T-cell (primary cell): ENCODE measurements at places on chromosomes 5 and 9. TPM values are rescaled to one million over a fixed set of nuclear protein-coding genes. Genes with fewer than 3 reads are reported as not detected.
A peak's percentile ranks its signal among the peaks of the same experiment; 100 is the strongest.

The PALM2AKAP2 gene
- total RNA-seq, result not detected

The DNAH5 gene
- total RNA-seq, result not detected

The SPATA31E1 gene
- not detected for total RNA-seq

The LRRC19 gene
- total RNA-seq, result not detected

DNA sequence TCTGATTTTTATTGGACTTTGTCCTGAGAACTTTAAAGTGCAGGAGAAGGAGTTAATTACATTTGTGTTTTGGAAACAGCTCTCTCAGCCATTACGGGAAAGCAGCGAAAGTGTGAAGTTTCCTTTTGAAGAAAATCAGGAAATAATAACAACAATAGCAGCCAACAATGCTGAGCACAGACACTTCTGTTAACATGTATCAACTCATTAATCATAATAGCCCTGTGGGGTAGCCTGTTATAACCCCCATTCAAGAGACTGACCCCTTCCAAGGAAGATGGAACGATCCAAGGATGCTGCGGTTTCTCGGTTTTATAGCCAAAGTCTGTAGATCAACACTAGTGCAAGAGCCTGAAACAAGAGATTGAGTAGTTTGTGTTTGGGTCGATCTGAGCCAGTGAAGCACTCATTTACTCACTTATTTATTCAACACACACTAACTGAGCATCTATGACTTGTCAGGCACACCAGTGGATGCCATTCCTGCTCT, 195.5 kb downstream of the DRD1 start:
- H3K4me3 ChIP-seq, result no peak overlapping the region
- no peak overlapping the region for H3K27ac ChIP-seq
- no peak for DNase-seq
- no peaks in the 10 kb centered on the region for H3K36me3 ChIP-seq

DNA sequence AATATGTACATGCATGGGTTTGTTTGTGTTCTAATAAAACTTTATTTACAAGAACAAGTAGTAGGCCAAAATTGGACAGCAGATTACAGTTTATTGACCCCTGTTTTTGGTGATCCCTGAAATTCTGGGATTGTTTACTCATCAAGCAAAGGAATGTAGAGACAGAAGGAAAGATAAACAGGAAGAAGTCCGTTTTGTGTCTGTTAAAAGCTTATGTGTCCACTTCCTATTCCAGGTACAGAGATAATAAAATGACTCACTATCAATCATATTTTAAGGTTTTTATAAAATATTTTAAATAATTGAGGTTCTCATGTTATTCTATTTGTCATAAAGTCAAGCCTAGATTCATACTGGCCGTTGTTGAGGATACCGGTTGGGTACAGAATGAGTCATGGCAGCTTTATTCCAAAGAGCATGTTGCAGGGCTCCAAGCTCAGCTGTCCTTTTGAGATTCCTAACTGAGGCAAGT, 214.9 kb upstream of the DAB2 start:
- H3K27me3 ChIP-seq, result no peaks in the 10 kb centered on the region
- no peak for DNase-seq
- H3K36me3 ChIP-seq, result no peaks in the 10 kb centered on the region
- H3K4me1 ChIP-seq, result no peaks in the 10 kb centered on the region

- DNase-seq, result no peak
- no peaks in the 10 kb centered on the region for H3K36me3 ChIP-seq
- H3K4me1 ChIP-seq, result peaks cover 2% of the 10 kb centered on the region
- no peaks in the 10 kb centered on the region for H3K27me3 ChIP-seq
- H3K27ac ChIP-seq, result no peak overlapping the region
These were observed 15.2 kb downstream of the HK3 start for GRCh38 chr5:176883700-176884570.

GRCh38 chr9:104094534-104095015, 466 bp downstream of the SMC2 start:
- no peak overlapping the region for H3K27ac ChIP-seq
- H3K27me3 ChIP-seq, result no peaks in the 10 kb centered on the region
- DNase-seq, result no peak
- peaks cover 11% of the 10 kb centered on the region for H3K4me1 ChIP-seq

DNA sequence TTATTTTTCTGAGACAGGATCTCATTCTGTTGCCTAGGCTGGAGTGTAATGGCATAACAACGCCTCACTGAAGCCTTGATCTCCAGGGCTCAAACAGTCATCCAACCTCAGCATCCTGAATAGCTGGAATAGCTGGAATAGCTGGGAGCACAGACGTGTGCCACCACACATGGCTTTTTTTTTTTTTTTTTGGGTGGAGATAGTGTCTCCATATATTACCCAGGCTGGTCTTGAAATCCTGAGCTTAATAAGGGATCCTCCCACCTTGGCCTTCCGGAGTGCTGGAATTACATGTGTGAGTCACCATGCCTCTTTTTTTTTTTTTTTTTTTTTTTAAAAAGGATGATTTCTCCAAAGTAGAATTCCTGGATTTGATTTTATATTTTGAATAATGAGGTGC, 60.7 kb downstream of the NSD1 start:
- H3K4me1 ChIP-seq, result no peaks in the 10 kb centered on the region
- H3K27ac ChIP-seq, result no peak overlapping the region

DNA sequence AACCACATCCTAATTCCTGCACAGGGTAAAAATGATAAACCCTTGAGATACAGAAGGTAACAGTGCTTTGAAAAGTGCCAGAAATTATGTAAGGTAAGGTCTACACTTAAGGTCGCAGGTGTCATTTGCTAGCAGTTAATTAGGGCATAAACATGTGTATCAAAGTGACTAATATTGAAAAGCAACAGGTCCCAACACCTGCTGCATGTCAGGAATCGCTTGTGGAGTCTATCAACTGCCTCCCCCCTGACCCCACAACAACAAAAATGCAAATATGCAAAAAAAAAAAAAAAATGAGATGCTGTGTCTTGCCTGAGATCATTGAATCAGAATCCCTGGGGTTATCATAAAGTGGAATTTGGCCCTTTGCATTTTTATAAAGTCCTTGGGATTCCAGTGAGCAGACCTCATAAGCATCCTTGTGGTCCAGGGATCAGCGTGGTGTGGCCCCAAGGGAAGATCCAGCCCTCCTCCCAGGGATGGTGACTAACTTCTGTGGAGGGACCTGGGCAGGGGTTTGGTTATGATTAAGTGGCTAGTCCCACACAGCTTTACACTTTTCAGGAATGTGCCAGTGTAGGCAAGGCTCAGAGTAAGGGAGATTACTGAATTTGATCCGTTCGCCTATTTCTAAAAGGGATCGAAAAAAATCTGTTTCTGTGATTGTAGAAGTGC, 92.5 kb upstream of the TNFSF8 start:
- H3K27me3 ChIP-seq, result peaks cover 3% of the 10 kb centered on the region
- no peak for DNase-seq
- no peak overlapping the region for H3K27ac ChIP-seq

DNA sequence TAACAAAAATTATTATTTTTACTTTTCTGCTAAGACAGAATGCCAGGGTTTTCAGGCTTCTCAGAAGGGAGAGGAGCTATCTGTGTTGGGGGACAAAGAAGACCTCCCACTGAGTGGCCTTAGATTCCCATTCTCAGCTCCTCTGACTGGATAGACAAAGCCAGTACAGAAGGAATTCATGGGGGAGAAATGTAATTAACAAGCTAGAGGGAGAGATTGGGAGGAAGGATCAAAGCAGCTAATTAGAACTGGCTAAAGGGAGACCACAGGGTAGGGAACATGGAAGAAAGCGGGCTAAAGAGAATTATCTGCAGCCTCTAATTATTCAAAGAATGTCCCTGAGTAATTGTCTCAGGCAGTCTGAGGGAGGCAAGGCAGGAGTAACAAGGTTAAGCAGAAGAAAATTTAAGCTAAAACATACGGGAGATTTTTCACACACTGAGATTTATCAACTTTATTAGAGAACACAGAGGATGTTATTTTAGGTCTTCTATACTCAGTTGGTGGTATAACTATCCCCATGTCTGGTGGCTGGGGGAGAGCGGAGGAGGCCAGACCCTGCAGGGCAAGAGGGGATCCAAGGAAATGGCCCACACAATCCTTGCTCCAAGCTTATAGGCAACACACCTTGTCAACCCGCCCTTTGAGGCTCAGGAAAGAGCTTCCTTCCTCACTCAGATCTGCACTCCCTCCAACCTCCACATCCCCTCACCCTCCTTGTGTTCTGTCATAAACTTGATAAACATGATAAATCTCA, 87.7 kb upstream of the LRRTM2 start:
- DNase-seq, result no peak
- H3K4me3 ChIP-seq, result no peak overlapping the region
- H3K36me3 ChIP-seq, result peaks cover 3% of the 10 kb centered on the region
- H3K27me3 ChIP-seq, result no peaks in the 10 kb centered on the region

DNA sequence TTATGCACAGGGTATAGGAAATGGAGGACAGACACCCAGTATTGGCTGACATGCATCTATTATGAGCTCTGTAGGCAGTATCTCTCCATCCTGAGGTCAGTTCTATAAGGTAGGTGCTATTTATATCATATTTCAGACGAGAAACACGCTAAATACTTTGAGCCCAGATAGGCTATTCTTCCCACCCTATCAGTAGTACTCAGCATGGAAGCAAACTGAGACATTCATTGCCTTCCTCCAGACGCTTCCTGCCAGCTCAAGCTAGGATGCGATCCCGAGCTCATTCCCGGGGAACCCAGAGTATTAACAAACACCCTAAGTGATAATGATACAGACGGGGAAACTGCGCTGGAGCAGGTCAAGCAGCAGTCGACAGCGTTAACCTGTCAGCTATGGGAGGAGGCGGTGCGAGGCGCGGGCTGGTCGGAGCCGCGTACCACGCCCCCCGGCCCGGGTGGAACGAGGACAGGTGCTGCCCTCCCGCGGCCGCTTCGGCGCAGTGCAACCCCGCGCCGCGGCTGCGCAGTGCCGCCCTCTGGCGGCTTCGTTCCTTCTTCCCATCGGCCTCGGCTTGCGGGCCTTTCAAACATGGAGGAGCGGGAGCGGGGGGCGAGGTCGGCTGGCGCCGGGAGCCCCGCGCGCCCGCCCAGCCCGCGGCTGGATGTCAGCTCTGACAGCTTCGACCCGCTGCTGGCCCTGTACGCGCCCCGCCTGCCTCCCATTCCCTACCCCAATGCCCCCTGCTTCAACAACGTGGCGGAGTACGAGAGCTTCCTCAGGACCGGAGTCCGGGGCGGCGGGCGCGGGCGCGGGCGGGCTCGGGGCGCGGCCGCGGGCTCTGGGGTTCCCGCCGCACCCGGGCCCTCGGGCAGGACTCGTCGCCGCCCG, at the start of gene LSM11:
TSS of gene LSM11 (plus strand) at position 550 of the 888 bp plus-strand sequence. CDS start at position 589, 39 bp downstream.
- no peaks in the 10 kb centered on the region for H3K27me3 ChIP-seq
- H3K27ac ChIP-seq, result no peak within 1 kb of the TSS
- no peaks in the 10 kb centered on the region for H3K36me3 ChIP-seq
- H3K4me1 ChIP-seq, result peaks cover 13% of the 10 kb centered on the region
- peak within 1 kb of the TSS; percentile 75 for H3K4me3 ChIP-seq

DNA sequence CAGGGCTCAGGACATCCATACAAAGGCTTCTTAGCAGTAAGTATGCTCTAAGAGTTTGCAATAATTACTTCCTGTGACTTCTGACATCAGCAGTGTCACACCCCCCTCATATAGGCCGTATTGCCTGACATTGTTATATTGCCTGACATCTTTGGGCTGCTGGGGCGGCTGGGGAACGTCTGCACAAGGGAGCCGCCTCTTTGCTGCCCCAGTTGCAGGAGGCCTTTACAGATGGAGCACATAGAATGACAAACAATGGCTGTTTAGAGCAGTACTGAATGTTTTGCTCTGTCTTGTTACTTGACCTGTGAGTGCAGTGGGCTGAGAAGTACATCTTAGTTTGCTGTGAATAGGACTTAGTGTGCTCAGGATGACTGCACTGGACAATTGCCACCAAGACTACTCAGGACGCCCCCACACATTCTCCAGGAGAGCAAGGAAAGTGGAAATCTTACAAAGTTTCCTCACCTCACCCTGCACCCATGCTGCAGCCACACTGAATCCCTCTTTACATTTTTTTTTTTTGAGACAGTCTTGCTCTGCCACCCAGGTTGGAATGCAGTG, 65.4 kb upstream of the SPOCK1 start:
- no peak overlapping the region for H3K27ac ChIP-seq
- no peak overlapping the region for H3K4me3 ChIP-seq
- H3K4me1 ChIP-seq, result no peaks in the 10 kb centered on the region
- no peaks in the 10 kb centered on the region for H3K36me3 ChIP-seq

DNA sequence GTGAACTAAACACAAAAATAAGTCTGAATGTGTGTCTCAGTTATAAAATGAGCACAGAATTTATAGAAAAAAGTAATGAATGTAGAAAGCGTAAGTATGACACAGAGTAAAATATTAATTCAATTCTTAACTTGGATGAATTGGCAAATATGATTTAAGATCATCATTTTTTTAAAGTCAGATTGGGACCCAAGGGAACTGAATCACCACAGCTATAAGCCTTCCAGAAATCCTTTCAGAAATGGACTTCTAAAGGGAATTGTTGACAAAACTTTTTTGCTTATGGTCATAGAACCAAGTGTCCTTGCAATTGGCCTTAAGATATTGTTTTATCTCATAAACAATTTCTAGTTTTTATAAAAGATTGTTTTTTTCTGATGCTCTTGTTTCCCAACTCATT, 495.1 kb upstream of the DAB2 start:
- H3K27me3 ChIP-seq, result no peaks in the 10 kb centered on the region
- H3K27ac ChIP-seq, result no peak overlapping the region
- H3K36me3 ChIP-seq, result no peaks in the 10 kb centered on the region
- H3K4me3 ChIP-seq, result no peak overlapping the region
- H3K4me1 ChIP-seq, result no peaks in the 10 kb centered on the region

DNA sequence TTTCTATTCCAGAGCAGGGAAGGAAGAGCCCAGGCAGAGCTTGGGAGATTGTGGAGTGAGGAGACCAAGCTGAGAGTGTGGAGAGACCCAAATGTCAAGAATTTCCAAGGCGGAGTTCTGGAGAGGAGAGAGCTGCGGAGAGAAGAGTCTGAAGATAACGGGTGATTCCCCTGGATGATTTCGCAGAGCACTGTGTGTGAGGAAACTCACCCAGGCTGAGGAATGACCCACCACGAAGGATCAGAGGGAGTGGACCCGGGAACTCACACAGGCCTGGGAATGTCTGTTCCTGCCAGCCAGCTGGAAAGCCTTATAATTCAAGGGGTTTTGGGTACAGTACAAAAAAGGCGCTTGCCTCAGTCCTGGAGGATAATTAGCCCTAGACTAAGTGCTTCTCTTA, 94.2 kb downstream of the WNK2 start:
- no peak overlapping the region for H3K4me3 ChIP-seq
- H3K4me1 ChIP-seq, result no peaks in the 10 kb centered on the region
- no peak overlapping the region for H3K27ac ChIP-seq
- DNase-seq, result no peak
- H3K36me3 ChIP-seq, result no peaks in the 10 kb centered on the region
- H3K27me3 ChIP-seq, result peaks cover 5% of the 10 kb centered on the region
